Skeletal muscle tissue (tissue), 5 donors: ENCODE measurements at places on chromosomes 2 and 18. TPM values are rescaled to one million over a fixed set of nuclear protein-coding genes. Genes with fewer than 3 reads are reported as not detected.

The SERTAD2 gene
- 9.4 TPM for total RNA-seq

The ALPI gene
- not detected for total RNA-seq

The ANKRD23 gene
- 5.2 TPM for total RNA-seq

The PFN4 gene
- not detected for total RNA-seq

The ATG16L1 gene
- 18.3 TPM for total RNA-seq

The COL5A2 gene
- 404 TPM for total RNA-seq

The MAP4K4 gene
- 77.2 TPM for total RNA-seq

The CAPN13 gene
- total RNA-seq: not detected

The NGEF gene
- 2.6 TPM for total RNA-seq

The PDE1A gene
- 9.9 TPM for total RNA-seq

The PARD6G gene
- 3.7 TPM for total RNA-seq

The BCL11A gene
- 4.2 TPM for total RNA-seq

The NTSR2 gene
- total RNA-seq: not detected

The FTCDNL1 gene
- 1.0 TPM for total RNA-seq

The ASXL3 gene
- total RNA-seq: 7.3 TPM

The XDH gene
- total RNA-seq: not detected

The EVA1A gene
- 6.3 TPM for total RNA-seq

The SH3RF3 gene
- 2.1 TPM for total RNA-seq
